ENCODE measurements at places on chromosomes 12 and 14. TPM values are rescaled to one million over a fixed set of nuclear protein-coding genes. Genes with fewer than 3 reads are reported as not detected.

DNA sequence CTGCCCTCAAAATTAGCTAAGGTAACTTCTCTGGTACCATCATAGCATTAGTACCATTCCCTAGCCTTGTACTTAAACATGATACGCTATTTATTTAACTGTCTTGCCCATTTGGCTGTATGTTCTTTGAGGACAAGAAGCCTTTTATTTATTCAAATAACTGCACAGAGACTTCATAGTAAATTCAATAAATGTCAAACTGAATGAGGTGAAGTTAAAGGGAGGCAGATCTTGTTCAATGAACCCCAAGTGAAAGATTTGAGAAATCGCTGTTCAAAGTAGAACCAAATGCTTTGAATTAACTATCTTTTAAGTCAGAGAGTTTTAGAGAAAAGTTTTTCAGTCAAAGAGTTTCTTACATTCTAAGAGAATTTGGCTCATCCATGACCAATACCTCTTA lies 203.6 kb downstream of the GXYLT1 start:
- no peaks in the 10 kb centered on the region for H3K36me3 ChIP-seq
- DNase-seq = no peak
- no peak overlapping the region for H3K27ac ChIP-seq
- H3K4me1 ChIP-seq = no peaks in the 10 kb centered on the region
- no peaks in the 10 kb centered on the region for H3K27me3 ChIP-seq

- H3K27ac ChIP-seq = no peak overlapping the region
- DNase-seq = peak; percentile 15
- H3K4me3 ChIP-seq = no peak overlapping the region
- no peaks in the 10 kb centered on the region for H3K4me1 ChIP-seq
- H3K36me3 ChIP-seq = no peaks in the 10 kb centered on the region
These were observed 389.6 kb upstream of the DDHD1 start for GRCh38 chr14:53542732-53543131.

DNA sequence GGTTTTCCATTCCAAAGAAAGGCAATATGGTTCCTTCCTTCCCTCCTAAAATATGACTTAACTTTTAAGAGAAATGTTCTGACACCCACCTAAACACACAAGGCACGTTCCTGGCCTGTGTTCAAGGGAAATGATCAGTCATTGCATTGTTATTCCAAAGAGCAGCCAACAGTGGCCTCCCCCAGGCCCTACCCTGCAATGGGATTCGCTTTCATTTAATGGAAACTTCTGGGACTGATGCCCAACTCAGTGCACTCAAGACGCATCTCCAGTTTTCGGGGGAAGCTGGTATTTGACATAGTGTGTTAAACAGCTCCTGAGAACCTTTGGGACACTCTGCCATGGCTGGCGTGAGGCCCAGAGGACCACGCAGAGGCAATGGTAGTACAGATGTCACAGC lies 65.9 kb downstream of the DDX51 start:
- H3K27ac ChIP-seq = no peak overlapping the region
- no peaks in the 10 kb centered on the region for H3K4me1 ChIP-seq
- peaks cover 17% of the 10 kb centered on the region for H3K36me3 ChIP-seq
- H3K4me3 ChIP-seq = no peak overlapping the region
- DNase-seq = no peak

Gene CBX5
- 32.1 TPM for total RNA-seq

GRCh38 chr14:83826838-83827237 lies 1703.1 kb upstream of the FLRT2 start:
- peak overlapping the region; percentile 27 for H3K4me3 ChIP-seq
- H3K27ac ChIP-seq = no peak overlapping the region
- DNase-seq = no peak
- no peaks in the 10 kb centered on the region for H3K4me1 ChIP-seq
- no peaks in the 10 kb centered on the region for H3K27me3 ChIP-seq

- H3K27me3 ChIP-seq = no peaks in the 10 kb centered on the region
- DNase-seq = no peak
- H3K27ac ChIP-seq = no peak overlapping the region
- H3K4me3 ChIP-seq = no peak overlapping the region
- no peaks in the 10 kb centered on the region for H3K4me1 ChIP-seq
These were observed 20.0 kb upstream of the BBS10 start for GRCh38 chr12:76368230-76368629.

Gene POTEM
- total RNA-seq = not detected

GRCh38 chr12:52082988-52083637 lies 3.6 kb downstream of the SMIM41 start:
- H3K4me3 ChIP-seq = no peak overlapping the region
- H3K27me3 ChIP-seq = no peaks in the 10 kb centered on the region
- peak overlapping the region; percentile 90 for H3K27ac ChIP-seq
- DNase-seq = no peak
- H3K36me3 ChIP-seq = peaks cover 23% of the 10 kb centered on the region
- H3K4me1 ChIP-seq = peaks cover 26% of the 10 kb centered on the region

GRCh38 chr14:100899884-100900771 lies 3.4 kb downstream of the RTL1 start:
- DNase-seq = peak; percentile 14
- peak overlapping the region; percentile 43 for H3K27ac ChIP-seq
- H3K27me3 ChIP-seq = no peaks in the 10 kb centered on the region
- H3K4me1 ChIP-seq = peaks cover 3% of the 10 kb centered on the region

DNA sequence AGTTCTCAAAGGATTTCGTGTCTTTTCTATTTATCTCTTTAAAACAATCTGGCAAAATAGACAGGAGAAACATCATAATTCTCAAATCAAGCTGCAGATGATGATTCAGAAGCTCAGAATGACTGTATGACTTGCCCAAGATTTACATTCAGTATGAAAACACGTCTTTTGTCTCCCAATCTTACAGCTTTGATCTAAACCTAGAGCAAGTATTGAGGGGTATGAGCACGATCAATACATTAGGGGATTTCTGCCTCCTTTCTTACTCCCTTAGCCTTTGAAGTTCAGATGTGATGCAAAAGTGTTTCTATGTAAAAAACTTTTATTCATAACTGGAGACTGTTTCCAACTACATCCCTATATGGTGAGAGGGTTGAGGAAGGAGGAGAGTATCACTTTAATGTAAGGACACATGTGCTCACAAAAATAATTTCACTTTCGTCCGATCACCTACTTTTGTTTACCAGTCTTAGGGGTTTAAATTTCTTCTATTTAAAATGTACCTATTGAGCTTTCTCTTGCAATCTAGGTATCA lies 454.8 kb downstream of the TMTC2 start:
- H3K36me3 ChIP-seq = no peaks in the 10 kb centered on the region
- no peak overlapping the region for H3K27ac ChIP-seq
- no peak for DNase-seq
- no peaks in the 10 kb centered on the region for H3K27me3 ChIP-seq

- H3K4me3 ChIP-seq = no peak overlapping the region
- H3K27me3 ChIP-seq = no peaks in the 10 kb centered on the region
- H3K36me3 ChIP-seq = no peaks in the 10 kb centered on the region
- H3K27ac ChIP-seq = no peak overlapping the region
These were observed 3.3 kb downstream of the CDK17 start for GRCh38 chr12:96396914-96397313.

GRCh38 chr14:64405295-64405694 lies 17.1 kb downstream of the MTHFD1 start:
- H3K27me3 ChIP-seq = no peaks in the 10 kb centered on the region
- DNase-seq = no peak
- no peak overlapping the region for H3K4me3 ChIP-seq
- H3K36me3 ChIP-seq = no peaks in the 10 kb centered on the region
- H3K27ac ChIP-seq = no peak overlapping the region

DNA sequence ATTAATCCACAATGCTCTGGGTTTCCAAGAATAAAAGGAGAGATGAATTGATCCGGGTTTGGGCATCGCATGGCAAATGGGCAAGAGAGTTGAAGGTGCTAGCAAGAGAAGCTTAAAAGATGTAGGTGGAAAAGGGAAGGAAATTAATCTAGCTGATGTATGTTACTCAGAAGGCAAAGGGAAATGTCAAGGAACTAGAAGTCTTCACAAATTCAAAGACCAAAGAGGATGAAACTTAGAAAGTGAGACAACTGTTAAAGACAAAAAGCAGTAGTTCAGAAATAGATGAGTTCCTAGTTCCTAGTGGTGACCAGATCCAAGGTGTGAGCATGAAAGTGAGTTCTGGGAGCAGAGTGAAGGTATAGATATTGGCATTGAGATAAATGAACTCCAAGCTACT lies 228.3 kb downstream of the SEC23A start:
- H3K27me3 ChIP-seq = no peaks in the 10 kb centered on the region
- H3K36me3 ChIP-seq = no peaks in the 10 kb centered on the region

GRCh38 chr14:77124345-77125280 lies 17.0 kb downstream of the ZDHHC22 start:
- peak overlapping the region; percentile 26 for H3K4me3 ChIP-seq
- peaks cover 30% of the 10 kb centered on the region for H3K4me1 ChIP-seq
- H3K27me3 ChIP-seq = peaks cover 12% of the 10 kb centered on the region
- peak overlapping the region; percentile 68 for H3K27ac ChIP-seq

- H3K4me1 ChIP-seq = peaks cover 47% of the 10 kb centered on the region
These were observed 5.4 kb downstream of the TTC7B start for GRCh38 chr14:90810806-90811205.

DNA sequence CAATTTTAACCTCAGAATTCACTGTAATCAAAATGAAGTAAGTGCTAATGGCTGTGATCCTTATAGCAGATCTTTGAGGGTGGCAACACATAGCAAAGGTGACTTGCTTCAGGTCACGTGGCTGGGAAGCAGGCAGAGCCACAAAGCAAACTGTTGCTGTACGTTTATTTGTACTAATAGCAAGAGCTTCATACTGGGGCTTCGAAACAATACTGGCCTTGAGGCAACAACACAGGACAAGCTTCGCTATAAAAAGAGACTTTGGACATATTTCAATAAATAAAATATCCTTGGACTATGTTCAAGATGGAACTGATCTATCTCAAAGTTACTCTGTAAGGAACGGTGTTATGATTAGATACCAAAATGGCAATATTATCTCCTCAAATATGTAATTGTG lies 44.6 kb downstream of the MSRB3 start:
- H3K4me3 ChIP-seq = no peak overlapping the region
- no peak for DNase-seq
- no peaks in the 10 kb centered on the region for H3K27me3 ChIP-seq
- H3K4me1 ChIP-seq = peaks cover 13% of the 10 kb centered on the region
- H3K36me3 ChIP-seq = no peaks in the 10 kb centered on the region
- H3K27ac ChIP-seq = no peak overlapping the region

Gene SIX1
- 6.5 TPM for total RNA-seq

Gene C12orf50
- not detected for total RNA-seq

Gene RAB2B
- total RNA-seq = 30.4 TPM

DNA sequence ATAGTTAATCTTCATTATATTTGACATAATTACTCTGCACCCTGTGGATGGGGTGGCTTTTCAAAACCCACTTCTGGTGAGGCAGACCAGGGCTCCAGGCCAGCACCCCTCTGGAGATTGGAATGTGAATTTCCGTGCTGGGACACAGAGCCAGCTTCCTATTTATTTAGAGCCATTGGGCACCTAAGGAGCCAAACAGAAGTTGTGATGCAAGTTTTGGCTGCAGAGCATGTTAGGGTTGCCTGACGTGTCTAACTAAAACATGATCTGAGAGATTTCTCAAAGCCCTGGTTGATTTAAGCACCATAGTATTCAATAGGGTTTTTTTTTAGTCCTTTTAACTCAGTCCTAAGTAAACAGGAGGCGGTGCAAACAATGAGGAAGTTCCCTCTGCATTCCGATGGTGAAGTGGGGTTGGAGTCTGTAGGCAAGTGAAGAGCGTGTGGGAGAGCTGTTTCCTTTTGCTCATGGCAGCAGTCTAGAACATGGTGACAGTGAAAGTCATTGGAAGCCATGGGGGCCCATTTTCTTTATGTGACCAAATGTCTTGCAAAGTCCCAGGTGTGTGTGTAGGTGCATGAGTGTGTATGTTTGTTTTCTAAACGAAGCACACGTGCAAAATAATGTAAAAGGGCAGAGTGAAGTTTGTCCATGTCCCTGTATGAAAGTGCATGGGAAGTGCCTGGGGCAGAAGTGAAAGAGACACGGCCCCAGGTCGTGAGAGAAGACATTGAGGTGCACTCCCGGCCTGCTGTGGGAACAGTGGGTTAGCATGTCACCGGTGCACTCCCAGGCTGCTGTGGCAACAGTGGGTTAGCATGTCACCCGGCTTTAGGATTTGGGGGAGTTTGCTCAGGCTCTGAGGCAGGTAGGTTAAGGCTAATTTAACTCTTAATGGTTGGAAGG lies 117.7 kb downstream of the PRKCH start:
- peak; percentile 45 for DNase-seq
- H3K36me3 ChIP-seq = no peaks in the 10 kb centered on the region
- no peak overlapping the region for H3K4me3 ChIP-seq
- H3K27ac ChIP-seq = peak overlapping the region; percentile 57

DNA sequence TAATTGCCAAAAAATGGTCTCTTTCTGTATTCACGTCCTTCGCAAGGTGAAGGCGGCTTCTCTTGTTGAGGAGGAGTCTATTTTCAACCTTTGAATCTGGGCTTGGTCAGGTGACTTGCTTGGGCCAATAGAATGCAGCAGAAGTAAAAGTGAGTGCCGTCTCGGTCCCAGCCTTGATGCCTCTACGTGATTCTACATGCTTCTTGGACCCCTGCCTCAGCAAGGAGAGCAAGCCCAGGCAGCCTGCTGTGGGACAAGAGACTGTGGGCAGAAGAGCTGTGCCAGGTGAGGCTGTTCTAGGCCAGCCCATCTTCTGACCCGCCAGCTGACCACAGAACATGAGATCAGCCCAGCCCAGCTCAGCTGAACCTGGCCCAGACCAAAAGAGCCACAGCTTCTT lies 39.1 kb upstream of the CCDC63 start:
- no peaks in the 10 kb centered on the region for H3K27me3 ChIP-seq
- no peak for DNase-seq
- no peak overlapping the region for H3K4me3 ChIP-seq
- H3K36me3 ChIP-seq = no peaks in the 10 kb centered on the region

Gene CAND1
- total RNA-seq = 73.2 TPM

GRCh38 chr14:101875041-101875726 lies 89.2 kb upstream of the DYNC1H1 start:
- no peak overlapping the region for H3K4me3 ChIP-seq
- no peaks in the 10 kb centered on the region for H3K27me3 ChIP-seq
- DNase-seq = no peak
- H3K27ac ChIP-seq = peak overlapping the region; percentile 39
- peaks cover 14% of the 10 kb centered on the region for H3K4me1 ChIP-seq
- H3K36me3 ChIP-seq = no peaks in the 10 kb centered on the region

Gene HOXC9
- total RNA-seq = 10.5 TPM

GRCh38 chr14:82490397-82490796 lies 956.7 kb upstream of the SEL1L start:
- no peaks in the 10 kb centered on the region for H3K36me3 ChIP-seq
- H3K4me1 ChIP-seq = no peaks in the 10 kb centered on the region
- no peak overlapping the region for H3K4me3 ChIP-seq
- H3K27ac ChIP-seq = no peak overlapping the region
